ENCODE measurements at places on chromosomes 4 and X.

- DNase-seq: no peak
Measured at GRCh38 chrX:96989830-96990571, 106.3 kb downstream of the RPA4 start.

DNA sequence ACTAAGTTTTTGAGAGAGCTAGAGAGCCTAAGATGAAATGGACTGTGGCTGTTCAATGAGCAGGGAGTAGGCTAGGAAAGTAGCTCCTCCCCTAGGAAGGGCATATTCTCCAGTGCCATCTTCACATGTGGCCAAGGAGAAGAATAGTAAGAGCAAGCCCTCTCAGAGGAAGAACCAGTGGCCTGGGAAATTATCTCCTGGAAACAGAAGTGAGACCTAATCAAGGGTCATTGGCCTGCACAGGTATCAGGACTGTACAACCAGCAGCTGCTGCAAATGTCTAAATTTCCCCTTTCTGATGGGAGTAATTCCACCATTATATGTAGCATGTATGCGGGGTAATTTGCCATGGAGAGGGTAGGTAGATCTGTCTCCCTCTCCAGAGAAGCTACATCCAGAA, 334.8 kb upstream of the RASGEF1B start:
- DNase-seq: no peak

GRCh38 chr4:8078610-8079015, 80.0 kb downstream of the ABLIM2 start:
- no peak for DNase-seq

DNA sequence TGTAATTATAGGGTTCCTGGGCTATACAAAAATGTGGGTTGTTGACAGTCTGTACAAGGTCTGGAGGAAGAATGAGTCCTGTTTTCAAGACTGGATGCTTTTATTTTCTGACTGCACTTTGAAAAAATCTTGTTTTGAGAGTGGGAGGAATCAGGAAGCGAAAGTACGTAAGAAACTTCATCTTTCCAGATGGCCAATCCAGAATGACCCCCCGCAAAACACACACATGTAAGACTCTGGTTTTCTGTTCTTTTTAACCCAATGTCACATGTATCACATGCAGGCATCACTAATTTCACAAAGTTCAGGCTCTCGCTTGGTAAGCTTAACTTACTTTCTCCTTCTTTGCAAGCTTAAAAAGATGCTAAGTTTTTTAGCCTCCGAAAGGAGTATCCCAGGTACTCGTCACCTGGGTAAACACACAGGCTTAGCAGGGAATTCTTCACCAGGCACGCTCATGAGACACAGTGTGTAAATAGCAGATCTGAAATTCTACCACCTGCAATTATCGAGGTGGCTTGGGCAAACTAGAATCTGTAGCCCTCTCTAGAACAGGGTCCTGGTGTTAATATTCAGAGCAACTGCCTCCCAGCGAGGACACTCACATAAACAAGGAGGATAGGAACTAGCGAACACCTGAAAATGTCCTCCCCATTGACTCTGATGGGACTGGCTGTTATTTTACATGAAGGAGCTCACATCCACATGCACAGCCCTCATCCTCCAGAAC, 90.7 kb downstream of the NSUN7 start:
- no peak for DNase-seq

DNA sequence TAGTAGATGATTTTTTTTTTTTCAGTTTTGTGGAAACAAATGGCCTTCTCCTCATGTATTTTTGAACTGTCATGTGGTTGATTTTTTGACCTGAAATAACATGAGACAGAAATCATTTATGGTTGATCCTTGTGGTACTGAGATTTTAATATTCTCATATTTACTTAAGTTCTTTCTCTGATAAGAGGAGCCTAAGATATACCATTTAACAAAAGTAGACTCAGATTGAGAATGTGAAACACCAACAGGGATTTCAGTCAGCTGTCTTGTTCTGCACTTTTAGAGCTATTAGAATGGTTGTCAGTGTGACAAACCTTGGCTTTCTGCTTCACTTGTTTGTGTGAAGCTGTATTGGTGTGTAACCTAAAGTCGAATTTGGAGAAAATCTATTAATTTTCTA, 575.7 kb downstream of the SPOCK3 start:
- DNase-seq: no peak

DNA sequence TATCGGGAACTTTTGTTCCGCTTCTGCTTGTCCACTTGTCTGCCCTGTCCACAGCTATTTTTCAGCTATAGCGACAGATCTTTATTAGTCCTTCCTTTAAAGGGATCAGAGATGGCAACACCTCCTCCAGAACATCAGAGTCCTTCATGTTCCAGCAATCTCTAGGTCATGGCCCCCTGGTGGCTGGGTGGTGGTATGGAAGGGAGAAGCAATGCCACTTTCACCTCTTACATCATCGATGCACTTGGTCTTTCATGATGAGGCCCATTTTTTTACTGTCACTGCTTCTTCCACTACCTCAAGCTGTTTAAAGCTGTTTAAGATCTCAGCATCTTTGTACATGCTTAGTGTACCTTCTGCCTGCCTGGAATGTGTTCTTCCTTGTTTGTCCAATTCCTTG, 106.7 kb downstream of the ARHGAP6 start:
- DNase-seq: no peak
